ENCODE measurements at places on chromosomes 2 and 18. TPM values are rescaled to one million over a fixed set of nuclear protein-coding genes. Genes with fewer than 3 reads are reported as not detected.

GRCh38 chr18:79537758-79538157 lies 141.8 kb upstream of the CTDP1 start:
- no peak for DNase-seq

DNA sequence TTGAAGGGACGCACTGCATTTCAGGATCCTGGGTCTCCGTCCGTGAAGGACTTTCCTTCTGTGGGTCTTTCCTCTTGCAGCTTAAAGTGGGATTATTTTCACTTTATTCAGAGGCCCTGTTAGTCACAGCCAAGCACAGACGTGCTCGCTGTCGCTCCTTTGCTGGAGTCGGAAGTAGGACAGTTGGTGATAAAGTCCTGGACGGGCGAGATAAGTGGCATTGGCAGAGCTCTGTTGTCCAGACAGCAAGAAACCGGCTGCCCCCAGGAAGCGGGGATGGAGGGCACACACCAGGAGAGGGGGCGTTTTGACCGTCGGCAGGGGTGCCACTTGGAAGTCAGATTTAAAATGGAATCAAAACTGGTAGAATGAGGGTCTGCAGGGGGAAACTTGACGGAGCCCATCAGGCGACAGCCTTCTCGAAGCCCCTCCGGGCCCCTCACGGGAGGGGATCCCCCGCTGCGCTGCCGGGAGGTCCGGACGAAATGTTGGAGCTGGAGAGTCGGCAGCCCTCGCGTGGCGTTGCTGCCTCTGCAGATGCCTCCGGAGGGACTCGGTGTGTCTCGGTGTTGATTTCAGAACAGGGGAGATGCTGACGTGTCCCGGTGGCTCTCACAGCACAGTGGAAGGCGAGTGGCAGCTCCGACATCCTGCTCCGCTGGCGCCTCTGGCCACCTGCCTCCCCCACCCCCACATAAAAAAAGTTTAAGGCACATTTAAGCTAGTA lies 124.2 kb downstream of the NFATC1 start:
- no peak for DNase-seq

DNA sequence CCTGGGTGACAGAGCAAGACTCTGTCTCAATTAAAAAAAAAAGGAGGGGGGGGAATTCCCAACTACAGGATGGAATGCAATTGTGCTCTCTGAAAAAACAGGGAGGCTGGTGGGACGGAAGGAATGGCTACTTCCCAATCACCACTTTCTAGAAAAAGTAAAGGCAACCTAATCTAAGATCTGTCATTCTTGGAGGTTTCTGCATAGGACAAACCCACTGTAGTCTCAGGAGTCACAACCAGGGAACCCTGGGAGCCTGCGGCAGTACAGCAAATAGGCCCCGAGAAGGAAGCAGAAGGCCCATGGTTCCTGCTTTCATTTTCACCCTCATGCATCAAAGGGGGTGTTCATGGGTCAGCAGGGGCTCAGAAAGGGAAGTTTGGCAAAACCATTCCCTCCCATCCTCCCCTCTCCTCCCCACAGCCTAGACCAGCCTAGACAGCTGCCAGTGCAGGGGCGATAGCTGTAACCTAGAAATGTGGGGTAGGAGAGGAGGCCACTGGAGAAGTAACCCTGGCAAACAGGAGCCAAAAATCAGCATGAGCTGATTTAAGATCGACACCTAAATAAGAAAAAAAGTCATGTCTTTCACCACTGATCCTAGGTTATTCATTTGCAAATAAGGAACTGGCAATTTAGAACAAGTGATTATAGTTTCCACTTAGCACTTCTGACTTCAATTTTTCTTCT lies 48.0 kb downstream of the TRABD2A start:
- DNase-seq, result no peak

- DNase-seq, result no peak
Measured at GRCh38 chr2:31227711-31228125, 6.2 kb upstream of the EHD3 start.

MPV17 gene
- 91.0 TPM for total RNA-seq

DNA sequence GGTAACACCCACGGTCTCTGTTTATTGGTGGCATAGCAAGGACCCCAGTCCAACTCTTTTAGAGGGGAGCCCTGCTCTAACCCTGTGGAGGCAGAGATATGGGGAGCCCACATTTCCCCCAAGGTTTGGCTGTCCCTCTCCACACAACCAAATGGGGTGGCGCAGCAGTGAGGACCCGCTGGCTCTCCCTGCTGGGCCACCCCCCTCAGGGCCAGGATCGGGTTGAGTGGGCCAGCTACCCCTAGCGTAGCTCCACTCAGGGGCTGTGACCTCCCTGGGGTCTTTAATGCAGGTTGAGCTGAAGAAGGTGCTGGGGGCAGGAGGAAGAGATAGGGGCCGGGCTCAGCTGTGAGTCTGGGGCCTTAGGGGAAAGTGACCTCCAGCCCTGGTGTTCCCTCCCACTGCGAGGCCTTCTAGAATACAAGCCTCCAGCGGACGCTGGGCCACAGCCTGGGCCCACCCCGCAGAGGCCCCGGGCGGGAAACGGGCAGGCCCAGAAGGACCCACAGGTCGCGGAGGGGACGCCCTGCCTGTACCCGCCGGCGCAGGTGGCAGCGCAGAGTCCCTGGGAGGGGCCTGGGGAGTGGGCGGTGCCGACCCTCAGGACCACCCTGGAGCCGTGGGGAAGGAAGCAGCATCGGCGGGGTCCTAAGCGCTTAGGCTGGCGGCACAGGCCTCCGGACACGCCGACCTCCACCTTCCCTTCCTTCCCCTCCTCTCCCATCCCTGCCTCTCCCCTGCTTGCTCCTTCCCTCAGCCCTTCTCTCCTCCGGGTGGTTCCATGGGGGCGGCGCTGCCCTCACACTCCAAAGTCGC lies 9.6 kb downstream of the CROCC2 start:
- no peak for DNase-seq

GRCh38 chr18:24727685-24728084 lies 267.2 kb downstream of the HRH4 start:
- DNase-seq, result no peak

GRCh38 chr2:222180619-222181018 lies 118.2 kb downstream of the PAX3 start:
- DNase-seq, result no peak

POMC gene
- not detected for total RNA-seq

DNA sequence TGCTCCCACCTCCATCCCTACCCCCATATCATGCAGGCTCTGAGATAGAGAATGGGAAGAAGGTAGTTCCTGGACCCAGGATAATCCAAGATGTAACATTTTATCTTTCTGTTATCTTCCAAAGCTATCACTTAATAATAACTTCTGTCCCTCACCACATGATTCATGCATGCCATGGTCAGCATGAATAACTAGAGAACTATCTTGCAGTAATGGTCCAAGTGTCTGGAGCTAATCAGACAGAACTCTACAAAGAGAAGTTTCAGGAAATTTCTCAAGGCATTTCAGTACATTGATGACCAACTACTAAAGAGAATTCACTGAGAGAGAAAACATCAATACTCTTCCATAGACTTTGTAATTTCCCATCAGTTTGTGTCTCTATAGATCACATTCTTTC lies 1469.7 kb upstream of the PIK3C3 start:
- DNase-seq, result peak; percentile 42

ONECUT2 gene
- 0.71 TPM for total RNA-seq

DSC3 gene
- total RNA-seq, result not detected

DNA sequence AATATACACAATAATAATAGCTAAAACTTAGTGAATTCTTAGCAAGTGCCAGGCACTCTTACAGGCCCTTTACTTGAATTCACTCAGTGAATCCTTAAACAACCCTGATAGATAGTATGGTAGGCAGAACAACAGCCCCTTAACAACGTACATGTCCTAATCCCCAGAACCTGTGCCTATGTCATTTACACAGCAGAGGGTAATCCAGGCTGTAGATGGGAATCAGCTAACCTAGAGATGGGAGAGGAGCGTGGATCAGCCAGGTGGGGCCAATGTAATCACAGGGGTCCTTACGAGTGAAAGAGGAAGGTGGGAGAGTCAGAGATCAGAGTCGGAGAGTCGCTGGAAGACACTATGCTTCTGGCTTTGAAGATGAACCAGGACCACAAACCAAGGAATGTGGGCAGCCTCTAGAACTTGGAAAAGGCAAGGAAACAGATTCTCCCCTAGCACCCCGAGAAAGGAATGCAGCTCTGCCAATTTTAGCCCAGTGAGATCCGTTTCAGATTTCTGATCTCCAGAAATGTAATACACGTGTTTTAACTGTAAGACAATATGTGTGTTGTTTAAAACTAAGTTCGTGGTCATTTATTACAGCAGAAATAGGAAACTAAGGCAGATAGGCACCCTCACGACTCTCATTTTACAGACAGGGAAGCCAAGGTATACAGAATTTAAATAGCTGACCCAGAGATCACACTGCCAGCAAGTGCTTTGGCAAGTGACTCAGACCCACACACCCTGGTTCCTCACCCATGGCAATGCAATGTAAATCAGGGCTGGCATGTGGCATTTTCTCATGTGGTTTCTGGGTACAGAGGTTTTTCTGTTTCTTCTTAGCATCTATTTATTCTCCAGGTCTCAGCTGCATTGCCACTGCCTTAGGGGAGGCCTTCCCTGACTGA lies 68.9 kb downstream of the DOCK10 start:
- DNase-seq, result peak; percentile 54

FZD7 gene
- 10.8 TPM for total RNA-seq

DNA sequence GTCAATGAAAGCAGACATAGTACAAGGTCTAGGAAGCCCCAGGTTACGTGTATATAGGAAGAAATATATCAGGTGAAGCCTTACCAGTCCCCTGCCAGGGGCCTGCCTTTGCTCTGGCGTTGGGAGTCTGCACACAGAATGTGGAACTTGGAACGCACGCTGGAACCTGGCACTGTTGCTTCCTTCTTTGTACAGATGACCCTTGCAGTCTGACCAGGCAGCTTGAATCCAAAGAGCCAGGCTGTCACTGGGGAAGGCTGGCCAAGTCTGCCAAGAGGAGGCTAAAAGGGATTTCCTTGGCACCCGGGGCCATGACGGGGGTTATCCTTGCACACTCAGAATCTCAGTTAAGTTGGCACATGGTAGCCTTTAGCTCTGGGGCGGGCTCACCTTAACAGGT lies 39.5 kb downstream of the TMEM247 start:
- no peak for DNase-seq

DNA sequence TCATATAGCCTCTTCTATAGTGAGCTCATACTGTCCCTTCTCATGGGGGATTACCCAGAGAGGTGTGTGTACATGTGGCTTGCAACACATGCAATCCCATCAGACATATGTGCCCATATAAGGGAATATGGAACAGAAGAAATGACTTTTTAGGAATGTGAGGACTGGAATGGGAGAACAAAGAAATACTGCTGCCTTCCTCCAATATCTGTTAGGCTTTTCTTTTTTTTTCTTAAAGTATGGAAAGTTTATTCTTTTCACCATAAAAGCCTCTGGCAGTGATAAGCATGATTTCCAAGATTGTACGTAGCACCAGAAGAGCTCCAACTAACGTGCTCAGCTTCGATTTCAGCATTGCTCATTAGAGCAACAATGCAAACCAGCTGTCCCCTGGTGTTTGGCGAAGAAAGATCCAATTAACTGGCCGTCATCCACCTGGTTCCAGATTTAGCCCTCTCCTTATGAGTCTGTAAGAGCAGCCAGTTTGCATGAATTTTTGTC lies 113.6 kb downstream of the ADCYAP1 start:
- DNase-seq, result peak; percentile 36

DNA sequence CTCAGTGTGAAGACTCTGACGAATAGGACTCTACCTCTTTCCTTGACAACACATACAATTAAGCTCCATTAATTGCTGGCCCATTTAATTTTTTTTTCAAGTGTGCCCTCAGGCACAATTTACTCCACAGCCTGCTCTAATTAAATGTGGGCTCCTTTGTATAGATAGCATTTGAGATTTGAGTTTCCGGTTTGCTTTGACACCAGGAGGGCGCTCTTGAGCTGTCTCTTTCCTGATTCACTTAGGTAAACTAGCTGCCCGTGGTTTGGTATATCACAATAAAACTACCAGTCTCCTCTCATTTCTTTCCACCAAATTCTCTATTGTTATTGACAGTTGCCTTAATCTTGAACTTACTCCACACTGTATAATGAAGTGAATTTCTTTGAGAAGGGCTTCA lies 666.0 kb downstream of the DSC3 start:
- DNase-seq, result no peak

- DNase-seq, result no peak
Measured at GRCh38 chr18:62716619-62717168, 1.4 kb downstream of the PHLPP1 start.

DNA sequence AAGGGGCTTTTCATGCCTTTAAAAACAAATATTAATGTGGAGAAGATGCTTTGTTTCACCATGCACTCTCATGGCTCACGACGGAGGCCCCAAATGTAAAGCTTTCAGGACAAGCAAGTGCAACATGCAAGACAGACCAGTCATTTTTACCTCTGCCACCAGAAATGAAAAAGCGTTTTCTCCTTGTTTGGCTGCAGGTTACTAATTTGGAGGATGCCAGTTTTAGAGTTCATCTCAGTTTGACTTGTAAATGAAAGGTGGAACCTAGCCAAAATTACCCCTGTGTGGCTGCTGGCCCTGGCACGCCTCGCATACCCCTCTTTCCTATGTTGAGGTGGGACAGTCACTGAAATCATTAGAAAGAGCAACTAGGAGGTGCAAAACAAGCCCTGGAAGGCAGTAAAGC lies 138.6 kb downstream of the BCL2 start:
- DNase-seq, result no peak

GRCh38 chr2:70340761-70341476 lies 39.1 kb upstream of the FAM136A start:
- peak; percentile 73 for DNase-seq

- DNase-seq, result no peak
Measured at GRCh38 chr2:16725549-16725948, 59.9 kb upstream of the CYRIA start.

KCNJ13 gene
- total RNA-seq, result not detected

DNA sequence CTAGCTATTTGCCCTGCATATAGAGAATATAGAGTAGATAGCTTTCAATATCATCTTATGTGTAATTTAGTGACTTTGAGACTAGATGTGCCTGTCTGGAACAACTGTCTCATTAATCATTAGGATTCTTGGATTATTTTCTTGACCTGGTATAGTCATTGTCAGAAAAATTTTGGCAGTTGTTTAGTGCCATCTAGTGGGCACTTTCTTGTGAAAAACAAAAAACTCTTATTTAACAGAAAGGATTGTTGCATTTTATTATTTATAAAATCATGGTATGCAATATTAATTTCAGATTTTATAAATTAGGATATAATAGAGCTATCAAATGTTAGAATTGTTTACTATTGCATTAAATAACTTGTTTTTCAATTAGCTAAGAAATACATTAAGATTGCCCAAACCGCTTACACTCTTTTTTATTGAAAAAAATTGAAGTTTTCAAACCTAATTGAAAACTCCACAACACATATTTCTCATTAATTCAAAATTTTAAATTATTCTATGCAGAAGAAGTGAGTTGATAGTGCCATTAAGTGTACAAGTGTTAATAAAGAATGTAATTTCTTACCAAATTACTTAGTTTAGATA lies 80.3 kb downstream of the DYNAP start:
- DNase-seq, result peak; percentile 15

DNA sequence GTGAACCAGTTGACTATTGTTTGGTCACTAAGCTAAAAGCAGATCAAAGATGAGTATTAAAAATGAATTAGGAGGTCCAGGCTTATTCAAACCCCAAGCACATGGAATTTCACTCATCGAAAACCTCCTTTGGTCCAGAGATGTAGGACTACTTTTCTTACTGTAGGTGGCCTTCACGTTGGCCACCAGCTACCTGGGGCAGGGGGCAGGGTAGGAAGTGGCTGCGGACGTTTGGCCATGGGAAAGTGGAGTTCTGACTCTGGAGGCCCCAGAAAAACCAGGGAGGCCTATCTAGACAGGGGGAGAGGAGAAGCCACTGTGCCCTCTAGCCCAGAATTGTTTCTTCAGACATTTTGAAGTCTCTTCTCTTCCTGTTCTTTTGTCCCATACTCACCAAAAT lies 31.8 kb upstream of the CABLES1 start:
- no peak for DNase-seq

All from A172 (cell line).